DMS79 treated with DMSO at 0.1 percent for 48 hours (cell line): ENCODE measurements at places on chromosomes 16 and 17.
A peak's percentile ranks its signal among the peaks of the same experiment; 100 is the strongest.

GRCh38 chr17:49467175-49467574, 27.9 kb upstream of the NGFR start:
- no peak for DNase-seq

DNA sequence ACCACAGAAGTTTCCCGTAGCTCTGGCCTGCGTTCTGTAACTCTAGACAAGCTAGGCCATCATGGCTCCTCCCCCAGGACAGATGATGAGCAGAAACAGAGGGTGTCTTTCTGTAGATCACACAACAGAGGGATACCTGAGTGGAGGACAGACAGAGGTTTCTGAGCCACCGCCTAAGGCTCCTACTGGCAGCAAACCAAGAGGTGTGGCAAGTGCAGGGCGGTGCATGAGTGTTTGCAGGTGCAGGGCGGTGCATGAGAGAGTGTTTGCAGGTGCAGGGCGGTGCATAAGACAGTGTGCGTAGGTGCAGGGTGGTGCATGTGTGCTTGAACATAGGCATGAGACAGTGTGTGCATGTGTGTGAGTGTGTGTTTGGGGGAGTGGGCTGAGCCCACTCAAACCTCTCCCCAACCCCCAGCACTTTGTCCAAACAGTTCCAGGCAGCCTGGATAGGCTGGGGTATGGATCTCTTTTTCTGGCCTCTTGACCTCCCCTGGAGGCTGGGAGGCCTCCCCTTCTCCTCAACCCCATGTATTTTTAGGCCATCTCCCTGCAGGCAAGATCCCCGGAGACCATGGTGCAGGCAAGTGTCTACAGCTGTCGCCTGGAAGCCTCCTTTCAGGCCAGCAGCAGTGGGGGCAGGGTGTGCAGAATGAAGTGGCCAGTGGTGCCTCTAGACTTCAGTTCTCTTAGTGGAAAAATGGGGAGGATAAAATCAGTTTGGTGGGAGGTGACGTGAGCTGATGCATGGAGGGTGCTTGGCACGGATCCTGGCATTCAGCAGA, 53.4 kb upstream of the CBX4 start:
- peak; percentile 78 for DNase-seq

DNA sequence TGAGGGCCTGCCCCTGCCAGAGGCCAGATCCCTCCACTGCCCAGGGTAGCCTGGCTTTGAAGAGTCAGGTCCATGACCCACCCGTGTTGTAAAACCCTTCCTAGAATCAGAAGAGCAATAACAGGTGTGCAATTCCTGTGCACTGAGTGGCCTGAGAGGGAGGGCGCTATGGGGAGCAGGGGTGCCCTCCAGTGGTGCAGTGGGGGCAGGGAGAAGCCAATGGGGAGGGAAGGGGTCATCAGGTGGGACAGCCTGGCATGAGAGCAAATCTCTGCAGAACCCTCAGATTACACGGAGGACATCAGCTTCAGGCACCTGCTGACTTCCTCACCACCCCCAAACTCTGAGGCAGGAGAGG, 72.9 kb upstream of the ZNF469 start:
- no peak for DNase-seq

DNA sequence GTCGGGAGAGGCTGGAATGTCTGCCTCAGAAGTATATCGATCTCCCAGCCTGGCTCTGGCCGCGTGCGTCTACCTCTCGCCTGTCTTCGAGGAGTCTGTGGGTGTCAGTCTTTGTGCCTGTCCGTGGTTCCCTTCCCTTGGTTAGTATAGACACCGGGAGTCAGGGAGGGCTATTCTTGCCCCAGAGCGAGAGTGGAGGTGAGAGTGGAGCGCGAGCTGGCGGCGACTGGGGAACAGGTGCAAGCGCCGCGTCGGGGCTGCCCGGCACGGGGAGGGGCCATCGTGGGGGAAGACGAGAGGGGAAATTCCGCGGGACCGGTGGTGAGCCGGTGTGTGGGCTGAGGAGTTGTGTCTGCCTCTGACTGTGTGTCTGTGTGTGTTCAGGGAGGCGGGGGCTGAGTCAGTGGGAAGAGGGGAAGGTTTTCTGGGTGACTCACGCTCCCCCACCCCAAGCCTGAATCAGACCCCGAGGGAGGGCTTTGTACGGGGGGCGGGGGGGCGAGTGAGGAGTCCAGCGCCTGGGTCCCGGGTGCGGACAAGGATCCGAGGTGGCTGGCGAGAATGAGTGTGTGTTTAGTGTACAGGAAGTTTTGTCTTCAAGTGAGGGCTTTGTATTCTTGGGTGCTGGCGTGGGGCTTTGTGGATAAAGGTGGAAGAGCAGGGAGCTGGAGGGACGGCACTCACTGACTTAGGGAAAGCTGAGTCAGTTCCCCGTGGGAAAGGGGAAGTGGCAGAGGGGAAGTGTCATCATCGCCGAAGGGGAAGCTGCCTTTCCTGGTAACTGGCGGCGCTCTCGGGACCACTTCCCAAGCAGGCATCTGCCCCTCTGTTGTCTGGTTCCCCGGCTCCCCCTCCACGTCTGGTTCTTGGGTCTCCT, 8.6 kb downstream of the KDM6B start:
- DNase-seq = peak; percentile 34

GRCh38 chr17:53792997-53793396, 29.7 kb upstream of the KIF2B start:
- no peak for DNase-seq

- no peak for DNase-seq
These were observed 111.7 kb downstream of the IRF8 start for GRCh38 chr16:86010680-86011141.

DNA sequence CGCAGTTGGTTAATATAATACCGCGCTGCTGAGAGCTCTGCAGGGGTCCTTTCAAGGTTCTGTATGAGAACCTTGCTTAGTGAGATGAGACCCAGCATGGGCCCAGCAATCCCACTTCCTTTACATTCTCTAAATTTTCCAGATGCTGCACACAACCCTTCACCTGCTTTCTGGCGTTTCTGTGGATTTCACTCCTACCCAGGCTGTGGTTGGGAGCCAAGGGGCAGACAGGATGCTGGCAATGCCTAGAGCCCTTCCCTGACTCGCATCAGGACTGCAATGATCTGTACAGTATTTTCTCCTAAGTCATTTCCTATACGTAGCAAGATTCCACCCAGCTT, 10.1 kb upstream of the PIPOX start:
- DNase-seq = no peak

DNA sequence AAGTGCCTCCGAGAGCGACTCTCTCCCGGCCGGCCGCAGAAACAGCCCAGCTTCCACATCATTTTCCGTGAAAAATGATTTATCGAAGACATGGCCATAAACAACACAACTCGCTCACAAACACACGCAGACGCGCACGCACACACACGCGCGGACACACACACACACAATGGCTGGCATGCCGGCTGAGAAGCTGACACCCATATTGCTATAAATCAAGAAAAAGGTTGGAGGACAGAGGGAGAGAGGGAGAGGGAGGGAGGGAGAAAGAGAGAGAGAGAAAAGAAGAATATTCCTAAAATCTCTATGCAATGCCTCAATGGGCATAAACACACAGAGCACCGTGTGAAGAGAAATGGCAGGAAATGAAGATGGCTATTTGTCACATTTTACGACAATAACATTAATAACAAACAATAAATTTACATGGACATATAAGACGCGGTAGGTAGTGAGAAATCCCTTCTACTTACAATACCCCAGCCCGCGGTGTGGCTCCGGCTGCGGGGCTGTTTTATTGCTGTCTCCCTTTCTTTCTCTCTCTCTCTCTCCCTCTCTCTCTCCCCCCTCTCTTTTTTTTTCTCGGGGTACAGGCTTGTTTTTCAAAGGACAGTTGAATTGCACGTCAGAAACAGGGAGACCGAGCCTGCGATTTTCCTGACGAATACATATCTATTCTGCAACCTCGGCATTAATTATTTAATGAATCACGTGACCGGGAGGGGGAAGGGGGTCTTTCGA, 9.5 kb downstream of the HOXB4 start:
- no peak for DNase-seq

DNA sequence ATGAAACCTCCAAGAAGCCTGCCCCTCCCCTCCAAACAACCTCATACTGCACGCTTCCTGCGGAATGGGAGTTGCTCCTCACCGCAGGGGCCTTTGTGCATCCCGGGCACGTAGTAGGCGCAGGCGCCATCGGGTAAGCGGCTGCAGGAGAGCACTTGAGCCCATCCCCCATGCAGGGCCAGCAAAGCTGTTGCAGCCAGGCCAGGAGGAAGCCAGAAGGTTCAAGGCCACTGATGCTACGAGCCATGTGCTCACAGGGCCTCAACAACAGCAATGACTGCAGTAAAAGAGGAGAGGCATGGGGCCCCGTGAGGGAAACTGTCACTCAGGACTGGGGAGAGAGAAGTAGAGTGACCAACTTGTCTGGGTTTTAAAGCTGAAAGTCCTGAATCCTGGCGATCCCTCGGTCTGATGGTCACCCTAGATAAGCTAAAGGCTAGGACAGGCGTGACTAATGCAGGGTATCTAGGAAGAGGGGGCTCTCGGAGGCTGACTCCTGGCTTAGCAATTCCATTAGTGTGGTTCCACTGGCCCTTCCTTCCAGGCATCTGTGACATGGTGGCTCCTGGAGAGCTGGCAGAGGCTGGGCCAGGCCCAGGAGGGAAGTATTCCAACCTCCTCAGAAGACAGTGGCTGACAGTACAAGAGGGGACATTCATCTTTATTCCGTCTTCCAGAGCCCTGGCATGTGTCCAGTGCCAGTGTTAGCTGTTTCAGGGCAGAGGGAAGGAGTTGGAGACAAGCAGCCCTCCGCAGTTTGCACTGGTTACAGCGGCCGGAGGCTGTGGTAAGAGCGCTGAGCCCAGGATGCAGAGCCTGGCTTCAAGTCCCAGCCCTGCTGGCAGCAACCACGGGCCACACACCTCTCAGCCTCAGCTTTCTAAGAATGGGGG, 20.8 kb downstream of the GOSR2 start:
- DNase-seq = no peak

DNA sequence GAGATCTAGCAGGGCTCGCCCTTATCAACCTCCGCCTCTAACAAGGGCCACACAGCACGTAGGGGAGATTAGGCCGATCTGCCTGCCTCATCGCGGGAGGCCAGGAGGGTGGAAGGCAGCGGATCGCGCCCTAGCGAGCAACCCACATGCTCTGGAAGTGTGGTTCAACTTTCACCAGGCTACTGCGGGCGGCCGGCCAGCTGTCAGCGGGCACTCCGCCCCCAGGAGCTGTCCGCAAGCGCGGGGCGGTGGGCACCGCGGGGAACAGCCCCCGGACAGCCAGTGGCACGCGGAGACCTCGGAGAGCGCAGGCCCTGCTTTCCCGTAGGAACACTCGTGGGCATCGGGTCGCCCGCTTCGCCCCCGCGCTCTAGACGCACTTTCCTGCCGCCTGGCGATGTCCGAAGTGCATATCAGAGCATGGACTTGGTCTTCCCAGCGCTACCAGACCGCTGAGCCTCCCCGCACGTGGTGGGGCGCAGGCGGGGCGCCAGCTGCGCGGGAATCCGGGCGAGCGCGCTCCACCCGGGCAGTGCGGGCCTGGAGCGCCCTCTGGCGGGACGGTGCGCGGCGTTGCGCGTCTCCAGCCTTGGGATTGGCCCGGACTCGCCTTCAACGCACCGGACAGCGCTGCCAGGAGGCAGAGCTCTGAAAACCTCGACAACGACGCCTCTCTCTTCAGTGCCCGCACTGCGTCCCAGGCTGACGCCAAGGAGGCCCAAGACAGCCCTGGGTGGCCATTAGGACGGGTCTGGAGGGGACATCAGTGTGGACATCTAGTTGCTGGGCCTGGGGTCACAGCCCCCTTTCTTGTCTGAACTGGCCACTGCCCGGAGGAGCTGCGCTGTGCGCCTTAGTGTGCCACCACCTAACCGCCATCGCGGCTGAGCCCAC, 3.6 kb upstream of the ZNHIT3 start:
- DNase-seq = peak; percentile 67

- DNase-seq = peak; percentile 66
These were observed 11.4 kb downstream of the SLC7A6 start for GRCh38 chr16:68275611-68276191.

DNA sequence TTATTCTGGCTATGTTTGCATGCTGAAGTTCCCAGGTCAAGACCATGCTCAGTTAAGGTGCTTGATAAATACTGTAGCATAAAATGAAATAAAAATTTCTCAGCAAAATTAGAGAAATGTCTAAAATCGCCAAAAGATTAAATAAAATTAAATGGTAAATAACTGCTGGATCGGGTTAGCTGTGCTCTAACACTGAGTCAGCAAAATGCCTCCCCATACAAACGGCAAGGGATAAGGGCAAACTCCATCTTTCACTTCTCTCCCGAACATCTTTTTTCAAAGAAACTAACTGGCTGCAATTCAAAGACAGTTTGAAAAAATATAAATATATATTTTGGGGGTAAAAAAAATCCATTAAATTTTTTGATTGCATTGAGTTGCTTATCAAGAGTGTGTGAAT, 162.2 kb upstream of the ZFHX3 start:
- no peak for DNase-seq

GRCh38 chr16:51184702-51185433, 33.8 kb upstream of the SALL1 start:
- no peak for DNase-seq

DNA sequence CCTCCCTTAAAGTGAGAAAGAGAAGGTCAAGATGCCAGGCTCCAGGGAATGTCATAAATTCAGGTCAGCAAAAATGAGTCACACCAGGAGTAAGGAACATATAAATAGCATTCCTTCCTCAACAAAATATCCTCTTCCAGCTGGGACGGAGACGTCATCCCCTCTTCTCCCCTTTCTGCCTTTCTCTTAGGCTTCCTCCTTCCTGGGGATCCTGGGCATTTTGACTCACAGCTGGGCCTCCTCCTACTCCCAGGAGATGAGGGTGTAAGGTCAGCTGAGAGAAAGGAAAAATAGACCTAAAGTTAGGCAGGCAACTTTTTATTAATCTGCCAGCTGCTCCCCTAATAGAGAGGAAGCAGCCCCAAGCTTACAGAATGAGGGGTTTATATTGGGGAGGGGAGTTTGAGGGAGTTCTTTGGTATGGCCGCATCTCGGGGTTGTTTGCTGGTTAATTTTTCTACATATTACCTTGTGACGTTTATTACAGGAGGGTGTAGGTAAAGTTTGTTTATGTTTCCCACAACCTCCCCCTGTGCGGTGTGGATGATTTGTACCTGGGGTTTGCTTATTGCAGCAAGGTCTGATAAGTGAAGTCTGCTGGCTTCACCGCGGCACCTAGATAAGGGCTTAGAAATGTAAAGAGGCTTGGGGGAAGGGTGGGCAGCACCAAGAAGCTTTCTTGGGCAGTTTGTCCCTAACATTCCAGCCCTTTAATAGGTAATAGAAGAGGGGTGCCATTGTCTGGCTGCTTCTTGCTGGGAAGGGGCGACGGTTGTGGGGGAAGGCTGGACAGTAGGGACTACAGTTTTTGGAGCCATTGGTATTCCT, 7.1 kb upstream of the ZNF747 start:
- no peak for DNase-seq

DNA sequence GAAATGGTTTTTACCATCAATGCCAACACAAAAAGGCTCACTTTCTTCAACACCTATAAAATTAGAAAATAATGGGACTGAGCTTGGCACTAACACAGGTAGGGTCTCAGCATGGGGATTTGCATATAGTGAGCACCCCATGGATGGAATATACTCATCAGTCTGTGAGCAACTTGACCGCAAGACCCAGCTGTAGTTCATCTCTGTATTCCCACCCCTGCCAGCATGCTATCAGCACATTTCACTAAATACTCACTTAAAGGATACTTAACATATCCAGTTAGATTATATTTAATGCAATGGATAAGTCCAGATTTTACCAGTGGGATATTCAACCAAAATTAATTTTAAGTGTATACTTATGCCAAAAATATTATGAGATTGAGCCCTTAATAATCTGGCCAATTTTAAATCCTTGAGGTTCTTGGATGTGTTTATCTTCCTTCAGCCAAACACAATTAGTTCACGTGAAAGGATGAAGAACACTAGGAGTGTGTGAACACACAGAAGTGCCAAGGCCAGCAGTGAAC, 66.7 kb downstream of the C16orf95 start:
- DNase-seq = no peak
